ENCODE measurements at places on chromosomes 4 and X. TPM values are rescaled to one million over a fixed set of nuclear protein-coding genes. Genes with fewer than 3 reads are reported as not detected.

- DNase-seq: no peak
These were observed 8.8 kb upstream of the DGAT2L6 start for GRCh38 chrX:70168238-70169188.

Gene RHOXF2B
- total RNA-seq: not detected

DNA sequence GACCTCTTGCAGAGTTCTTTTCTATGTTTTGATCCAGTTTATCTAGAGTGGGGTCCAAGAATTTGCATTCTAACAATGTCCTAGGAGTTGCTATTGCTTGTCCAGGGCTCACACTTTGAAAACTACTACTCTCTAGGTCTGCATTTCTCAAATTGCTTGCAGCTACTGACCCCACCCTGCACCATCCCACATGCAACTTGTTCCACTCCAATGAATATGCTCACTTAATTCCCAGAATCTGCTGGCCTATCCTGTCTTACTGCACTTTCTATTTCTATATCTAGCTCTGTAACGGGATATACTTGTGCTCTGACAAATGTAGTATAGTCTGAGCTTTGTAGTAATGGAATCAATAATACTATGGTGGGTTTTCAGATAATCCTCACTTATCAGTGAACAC lies 570.3 kb downstream of the IQCM start:
- no peak for DNase-seq

Gene TMPRSS11B
- total RNA-seq: not detected

Gene GIMD1
- not detected for total RNA-seq

Gene MMRN1
- 8.5 TPM for total RNA-seq

Gene PUDP
- total RNA-seq: 17.4 TPM

Gene UGT8
- 85.1 TPM for total RNA-seq

Gene HMGN5
- 9.5 TPM for total RNA-seq

DNA sequence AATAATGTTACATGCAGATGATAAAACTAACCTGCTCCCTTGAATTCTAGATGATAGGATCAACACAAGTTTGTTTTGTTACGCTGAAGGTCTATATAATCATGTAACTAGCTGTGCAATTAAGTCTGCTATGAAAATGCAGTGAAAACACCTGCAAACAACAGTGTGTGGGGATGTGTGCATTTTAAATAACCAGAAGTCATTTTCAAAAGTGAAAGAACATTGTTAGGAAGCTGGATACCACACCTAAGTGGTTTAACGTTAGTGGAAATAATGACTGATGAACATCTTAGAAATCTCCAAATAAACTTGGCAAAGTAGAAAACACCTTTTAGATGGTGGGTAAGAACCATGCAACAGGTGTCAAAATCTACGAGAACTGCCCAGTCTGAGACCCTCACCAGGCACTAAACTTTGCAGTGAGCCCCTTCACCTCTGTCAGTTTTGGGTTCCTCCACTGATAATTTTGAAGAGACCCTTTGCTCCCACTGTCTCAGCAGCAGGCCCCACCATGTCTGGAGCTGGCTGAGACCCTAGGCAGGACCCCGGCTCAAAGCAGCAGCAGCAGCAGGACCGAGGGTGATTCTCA lies 36.6 kb downstream of the CHST7 start:
- no peak for DNase-seq

DNA sequence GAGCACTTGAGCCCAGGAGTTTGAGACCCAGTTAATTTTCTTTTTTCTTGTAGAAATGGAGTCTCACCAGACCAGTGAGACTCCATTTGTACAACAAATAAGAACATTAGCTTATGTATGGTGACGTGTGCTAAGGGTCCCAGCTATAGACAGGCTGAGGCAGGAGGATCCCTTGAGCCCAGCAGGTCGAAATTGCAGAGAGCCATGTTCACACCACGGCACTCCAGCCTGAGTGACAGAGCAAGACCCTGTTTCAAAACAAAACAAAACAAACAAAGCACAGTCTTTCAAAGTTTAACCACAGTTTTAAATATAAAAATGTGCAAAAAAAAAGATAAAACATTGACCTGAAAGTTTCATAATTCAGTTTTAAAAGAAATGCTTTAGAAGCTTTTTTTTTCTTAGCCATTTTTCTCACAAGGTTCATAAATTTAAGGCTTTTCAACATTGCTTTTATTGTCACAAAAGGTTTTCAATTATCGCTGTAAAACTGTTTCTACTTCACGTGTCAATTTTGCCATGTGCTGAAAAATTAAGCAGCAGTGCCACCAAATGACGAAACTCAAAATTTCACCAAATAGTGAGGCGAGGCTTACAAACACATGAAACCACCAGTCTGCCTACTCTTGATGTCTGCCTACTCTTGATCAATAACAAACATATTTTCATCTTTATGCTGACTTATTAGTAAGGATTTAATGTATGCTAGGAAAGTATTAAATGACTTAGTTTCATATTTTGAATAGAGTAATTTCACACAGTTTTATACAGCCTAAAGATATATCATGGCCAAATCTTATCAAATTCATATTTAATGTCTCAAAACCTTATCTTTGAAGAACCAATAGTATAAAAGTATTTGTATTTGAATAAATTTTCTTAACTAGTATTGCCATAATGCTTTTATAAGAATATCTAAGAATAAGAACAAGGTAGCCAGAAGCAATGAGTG lies 126.3 kb downstream of the NEK1 start:
- DNase-seq: no peak

DNA sequence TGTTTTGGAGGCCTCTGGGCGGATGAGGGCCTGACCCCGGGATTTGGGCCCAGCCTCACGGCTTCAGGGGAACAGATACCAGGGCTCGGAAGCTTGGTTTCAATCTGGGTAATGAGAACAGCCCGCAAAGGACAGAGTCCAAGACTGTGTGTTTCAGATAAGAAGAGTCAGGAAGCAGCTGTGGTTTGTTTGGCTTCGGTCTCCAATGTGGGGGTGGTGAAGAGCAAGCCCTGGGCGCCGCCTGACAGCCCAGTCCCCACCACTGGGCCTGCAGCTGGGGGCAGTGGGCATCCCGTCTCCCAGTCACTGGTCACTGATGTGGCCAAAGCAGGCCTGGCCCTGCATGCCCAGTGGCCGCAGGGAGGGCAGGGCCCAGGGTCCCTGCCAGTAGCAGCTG lies 9.1 kb downstream of the WFS1 start:
- no peak for DNase-seq

Gene TMSB4X
- 3,078 TPM for total RNA-seq

DNA sequence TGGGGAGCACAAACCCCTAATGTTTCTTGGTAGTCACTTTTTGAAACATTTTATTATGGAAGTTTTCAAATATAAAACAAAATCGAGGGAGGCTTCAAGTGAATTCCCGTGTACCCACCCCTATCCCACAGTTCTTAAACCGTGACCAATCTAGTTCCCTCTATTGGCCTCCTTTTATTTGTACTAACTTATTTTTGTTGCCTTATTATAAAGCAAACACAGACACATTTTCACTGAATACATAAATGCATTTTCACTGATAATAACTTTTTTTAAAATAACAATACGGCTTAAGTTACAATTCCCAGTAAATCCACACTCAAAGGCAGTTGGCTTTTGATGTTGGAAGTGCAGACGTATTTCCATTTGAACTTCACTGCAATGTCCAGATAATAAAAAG lies 9.3 kb downstream of the HMX1 start:
- DNase-seq: no peak

Gene LINC00632
- 1,334 TPM for total RNA-seq

Gene ATP1B4
- not detected for total RNA-seq

Gene SLITRK4
- total RNA-seq: 1.5 TPM
